ENCODE measurements at places on chromosomes 5 and 9.
A peak's percentile ranks its signal among the peaks of the same experiment; 100 is the strongest.

DNA sequence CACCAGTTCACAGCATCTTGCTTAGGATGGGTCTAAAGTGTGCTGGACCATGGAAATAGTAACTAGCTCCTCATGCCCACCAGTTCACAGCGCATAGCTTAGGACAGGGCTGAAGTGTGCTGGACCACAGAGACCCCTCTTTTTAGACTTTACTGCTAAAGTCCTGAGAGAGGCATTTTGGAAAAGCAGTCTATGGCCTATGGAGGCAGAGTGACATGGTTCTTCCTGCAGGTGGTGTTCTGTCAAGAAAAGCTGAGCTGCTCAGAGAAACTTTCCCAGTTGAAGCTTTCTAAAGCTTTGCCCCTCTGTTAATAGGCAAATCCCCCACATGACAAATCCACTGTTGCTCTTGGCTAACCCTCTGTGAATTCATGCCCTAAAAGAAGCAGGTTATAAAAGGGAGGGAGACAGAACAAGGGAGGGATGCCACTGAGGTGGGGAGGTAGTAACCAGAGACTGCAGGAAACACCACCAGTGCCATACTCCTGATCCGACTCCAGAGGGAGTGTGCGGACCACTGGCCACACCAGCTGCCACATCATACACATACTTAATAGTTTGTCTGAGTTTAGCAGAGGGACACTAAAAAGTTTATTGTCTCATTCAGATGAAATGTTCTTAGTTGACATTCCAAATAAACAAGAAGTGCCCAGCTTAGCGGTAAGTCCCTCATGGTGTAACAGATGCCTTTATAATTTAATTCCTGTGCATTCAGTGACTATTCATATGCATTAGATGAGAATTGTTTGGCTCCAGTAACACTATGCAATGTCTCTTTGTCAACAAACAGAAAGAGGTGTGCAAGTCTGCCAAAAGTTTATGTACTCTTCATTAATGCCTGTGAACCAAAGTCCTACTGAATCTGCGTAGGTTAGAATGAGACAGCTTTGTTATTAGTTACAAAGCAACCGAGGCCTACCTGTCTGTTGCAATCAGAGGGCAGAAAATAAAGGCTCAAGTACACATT lies 236.2 kb upstream of the NFIL3 start:
- DNase-seq = no peak

- no peak for DNase-seq
Measured at GRCh38 chr5:37552770-37553719, 173.9 kb downstream of the WDR70 start.

- DNase-seq = no peak
Measured at GRCh38 chr5:121863753-121864285, 12.1 kb downstream of the FTMT start.

- no peak for DNase-seq
Measured at GRCh38 chr9:18778846-18779245, 254.2 kb downstream of the SAXO1 start.

DNA sequence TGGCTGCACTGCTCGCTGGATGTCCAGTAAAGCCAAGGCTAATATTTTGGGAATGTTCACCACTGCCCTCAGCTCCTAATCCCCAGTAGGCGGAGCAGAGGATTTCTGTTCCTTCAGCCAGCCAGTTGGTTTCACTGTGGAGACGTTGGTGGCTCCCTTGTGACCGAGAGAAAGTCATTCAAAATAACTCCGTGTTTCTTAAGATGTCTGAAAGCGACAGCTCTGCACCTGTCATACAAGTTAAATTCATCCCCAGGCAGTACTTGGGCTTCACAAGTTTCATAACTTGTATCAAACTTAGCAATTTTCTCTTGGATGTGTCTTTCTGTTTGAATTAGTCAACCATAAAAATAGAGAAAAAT lies 382 bp upstream of the CDKN2B start:
- no peak for DNase-seq

- DNase-seq = peak; percentile 66
Measured at GRCh38 chr9:120619751-120620655, 40.0 kb upstream of the CDK5RAP2 start.

GRCh38 chr9:95366731-95367325 lies 49.3 kb upstream of the FANCC start:
- DNase-seq = no peak

DNA sequence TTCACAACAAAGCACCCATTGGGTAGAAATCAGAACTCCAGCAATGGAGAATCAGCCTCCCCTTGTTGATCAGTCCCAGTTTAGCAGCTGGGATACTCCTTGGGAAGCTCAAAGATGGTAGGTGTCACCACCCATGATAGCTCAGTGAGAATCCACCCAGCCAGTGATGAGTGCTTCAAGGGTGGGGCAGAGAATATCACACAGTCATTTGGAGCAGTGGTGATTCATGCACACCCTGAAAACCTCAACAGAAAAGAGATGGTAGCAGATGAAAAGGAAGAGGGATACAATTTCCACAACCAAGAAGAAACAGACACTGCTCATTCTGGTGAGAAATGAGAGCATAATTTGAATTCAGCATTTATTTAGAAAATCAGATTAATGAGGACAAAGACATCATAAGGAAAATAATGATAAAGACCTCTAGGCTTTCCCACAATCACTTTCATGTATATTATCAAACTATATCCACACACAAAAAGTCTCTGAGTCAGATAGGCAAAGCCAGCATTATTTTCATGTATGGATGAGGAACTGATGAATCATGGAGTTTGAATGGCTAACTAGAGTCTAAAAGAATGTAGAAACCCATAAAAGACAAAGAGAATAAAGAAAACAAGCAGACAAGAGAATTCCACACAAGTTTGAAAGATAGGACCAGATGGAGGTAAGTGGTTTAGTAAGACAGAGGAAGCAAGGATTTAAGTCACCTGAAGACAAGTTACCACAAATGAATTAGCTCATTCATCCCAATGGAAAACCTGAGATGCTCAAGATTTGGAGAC lies 82.9 kb downstream of the FEM1C start:
- DNase-seq = no peak

- DNase-seq = no peak
Measured at GRCh38 chr5:72063219-72063819, 44.0 kb upstream of the MAP1B start.
